ENCODE measurements at places on chromosomes 11 and 22.

DNA sequence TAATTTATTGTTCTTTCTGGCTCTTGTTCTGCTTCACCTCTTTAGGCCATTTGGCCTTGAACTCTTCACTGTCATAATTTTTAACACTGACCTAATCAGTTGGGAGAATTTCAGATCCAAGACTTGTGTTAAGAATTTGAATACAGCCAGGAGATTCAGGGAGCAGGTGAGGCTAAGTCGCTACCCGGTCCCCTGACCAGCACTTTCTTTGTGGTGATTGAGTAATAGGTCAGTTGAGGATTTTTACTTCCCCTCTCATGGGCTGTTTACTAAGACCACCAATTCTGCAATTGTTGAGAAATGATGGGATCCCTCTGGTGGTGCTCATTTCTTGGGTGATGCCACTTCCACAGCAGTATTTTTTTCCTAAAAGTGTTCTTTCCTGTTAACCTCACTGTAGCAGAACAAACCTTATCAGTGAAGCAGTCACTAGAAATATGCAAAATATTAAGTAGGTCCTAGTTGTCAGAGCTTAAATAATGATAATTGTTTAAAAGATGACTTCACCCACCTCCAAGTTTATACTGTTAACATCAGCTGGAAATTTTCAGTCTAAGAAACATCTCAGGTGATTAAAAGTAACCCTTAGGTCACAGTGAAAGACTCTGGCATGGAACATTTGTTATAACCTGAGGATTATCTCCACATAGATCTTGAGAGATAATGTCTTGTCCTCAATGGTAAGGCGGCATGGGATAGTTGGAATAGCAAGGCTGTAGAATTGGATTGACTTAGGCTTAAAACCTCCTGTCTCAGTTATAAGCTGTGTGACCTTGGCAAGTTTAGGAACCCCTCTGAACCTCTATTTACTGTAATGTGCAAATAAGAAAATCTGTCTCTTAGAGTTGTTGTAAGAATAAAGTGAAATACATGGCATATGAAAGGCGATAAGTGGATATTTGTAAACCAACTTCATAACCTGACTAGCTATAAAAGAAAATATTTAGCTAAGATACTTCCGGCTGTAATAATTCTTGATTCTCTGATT is 41.3 kb downstream of the POLD3 start:
- no peak for DNase-seq

DNA sequence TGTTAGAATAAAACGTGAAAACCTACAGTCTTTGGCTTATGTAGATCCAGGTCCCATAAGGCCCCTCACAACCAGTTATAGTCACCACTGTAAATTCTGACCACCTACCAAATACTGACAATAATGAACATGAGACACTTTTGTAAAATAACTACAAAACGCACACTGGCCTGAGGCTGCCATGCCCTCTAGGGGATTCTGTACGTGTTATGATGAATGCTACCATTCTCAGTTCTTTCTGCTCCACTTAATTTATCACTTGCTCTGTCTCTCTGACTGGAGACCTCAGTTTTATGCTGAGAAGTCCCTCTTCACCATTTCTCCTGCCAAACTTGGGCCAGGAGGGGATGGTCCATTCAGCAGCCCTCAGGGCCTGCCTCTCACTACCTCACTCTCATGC is 18.7 kb upstream of the TMPRSS5 start:
- DNase-seq = no peak

DNA sequence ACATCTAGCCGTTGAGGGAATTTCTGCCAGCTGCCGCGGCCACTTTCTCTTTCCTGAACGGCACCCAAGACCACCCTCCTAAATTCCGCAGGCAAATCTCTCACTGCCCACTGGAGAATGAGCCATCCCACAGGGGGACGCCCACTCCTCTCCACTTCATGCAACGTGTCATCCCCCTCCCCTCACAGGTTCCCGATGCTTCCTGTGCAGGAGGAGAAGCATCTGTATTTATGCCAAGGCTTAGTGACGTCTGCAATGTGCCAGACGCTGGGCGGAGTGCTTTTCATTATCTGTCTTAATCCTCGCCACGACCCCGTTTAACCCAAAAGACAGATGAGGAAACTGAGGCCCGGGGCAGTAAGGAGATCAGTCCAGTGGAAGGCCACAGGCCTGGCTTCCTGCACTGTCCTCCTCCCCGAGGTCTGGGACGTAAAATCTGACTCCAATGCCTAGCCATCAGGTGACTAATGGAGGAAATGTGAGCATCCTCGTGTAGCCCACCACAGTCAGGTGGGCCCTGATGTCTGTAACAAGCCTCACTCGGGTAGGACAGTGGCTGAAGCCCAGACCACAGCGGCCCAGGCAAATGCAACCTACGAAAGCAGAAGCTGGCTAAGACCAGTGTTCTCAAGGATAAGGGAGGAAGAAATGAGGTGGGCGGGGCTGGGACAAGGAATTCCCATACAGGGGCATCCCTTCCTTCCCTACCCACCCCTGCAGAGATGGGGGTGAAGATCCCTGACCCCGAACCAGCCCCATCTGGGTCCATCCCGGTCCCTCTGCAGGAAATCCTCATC is 23.1 kb downstream of the MN1 start:
- no peak for DNase-seq

DNA sequence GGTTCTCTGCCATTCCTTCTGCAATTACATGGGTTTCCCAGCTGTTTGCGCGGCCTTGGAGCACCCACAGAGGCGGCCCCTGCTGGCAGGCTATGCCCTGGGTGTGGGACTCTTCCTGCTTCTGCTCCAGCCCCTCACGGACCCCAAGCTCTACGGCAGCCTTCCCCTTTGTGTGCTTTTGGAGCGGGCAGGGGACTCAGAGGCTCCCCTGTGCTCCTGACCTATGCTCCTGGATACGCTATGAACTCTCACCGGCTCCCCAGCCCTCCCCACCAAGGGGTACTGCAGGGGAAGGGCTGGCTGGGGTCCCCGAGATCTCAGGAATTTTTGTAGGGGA is 2.6 kb downstream of the RCE1 start:
- no peak for DNase-seq

DNA sequence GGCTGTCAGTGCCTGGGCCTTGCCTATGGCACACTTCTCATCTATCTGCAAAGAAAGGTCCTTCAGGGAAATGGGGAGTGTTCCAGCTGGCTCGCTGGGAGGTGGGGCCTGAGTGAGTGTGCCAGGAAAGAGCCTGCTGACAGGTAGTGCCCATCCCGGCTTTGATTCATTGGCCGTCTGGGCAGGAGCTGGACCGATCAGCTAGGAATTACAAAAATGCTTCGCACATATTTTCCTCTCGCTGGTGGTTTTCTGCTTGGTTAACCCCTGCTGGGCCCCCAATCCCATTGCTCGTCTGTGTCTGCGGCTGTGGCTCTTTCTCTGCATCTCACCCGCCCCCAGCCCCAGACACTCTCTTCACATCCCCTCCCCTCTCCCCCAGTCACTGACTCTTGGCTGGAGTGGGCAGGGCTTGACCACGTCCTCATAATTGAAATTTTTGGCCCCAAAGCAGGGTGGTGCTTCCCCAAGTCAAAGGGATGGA is 10.8 kb downstream of the LIF start:
- no peak for DNase-seq

DNA sequence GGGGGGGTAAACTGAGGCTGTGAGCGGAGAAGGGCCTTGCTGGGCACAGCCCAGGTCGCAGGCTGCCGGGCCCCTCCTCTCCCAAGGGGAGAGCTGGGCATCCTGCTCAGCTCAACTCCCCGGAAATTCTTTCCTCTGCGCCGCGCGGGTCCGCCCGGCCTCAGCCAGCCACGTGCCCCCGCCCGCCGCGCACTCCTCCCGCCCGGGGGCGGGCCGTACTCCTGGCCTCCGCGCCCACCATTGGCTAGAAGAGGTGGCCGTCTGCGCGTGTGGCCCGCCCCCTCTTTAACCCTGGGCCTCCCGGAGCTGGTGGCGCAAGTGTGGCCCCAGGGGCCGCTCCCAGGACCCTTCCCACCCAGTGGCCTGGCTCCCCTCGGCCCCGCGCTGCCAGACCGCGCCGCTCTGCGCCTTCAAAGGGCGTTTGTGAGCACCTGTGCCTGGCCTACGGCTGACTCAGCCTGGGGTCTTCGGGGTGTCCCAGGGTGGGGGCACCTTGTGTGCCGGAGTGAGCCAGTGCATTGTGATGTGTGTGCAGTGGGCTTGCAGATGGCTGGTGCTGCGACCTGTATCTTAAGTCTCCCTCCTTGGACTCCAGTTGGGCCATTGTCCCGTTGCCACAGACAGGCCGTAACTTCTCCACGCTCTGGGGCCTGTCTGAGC is 2.0 kb downstream of the MRGPRF start:
- peak; percentile 23 for DNase-seq

DNA sequence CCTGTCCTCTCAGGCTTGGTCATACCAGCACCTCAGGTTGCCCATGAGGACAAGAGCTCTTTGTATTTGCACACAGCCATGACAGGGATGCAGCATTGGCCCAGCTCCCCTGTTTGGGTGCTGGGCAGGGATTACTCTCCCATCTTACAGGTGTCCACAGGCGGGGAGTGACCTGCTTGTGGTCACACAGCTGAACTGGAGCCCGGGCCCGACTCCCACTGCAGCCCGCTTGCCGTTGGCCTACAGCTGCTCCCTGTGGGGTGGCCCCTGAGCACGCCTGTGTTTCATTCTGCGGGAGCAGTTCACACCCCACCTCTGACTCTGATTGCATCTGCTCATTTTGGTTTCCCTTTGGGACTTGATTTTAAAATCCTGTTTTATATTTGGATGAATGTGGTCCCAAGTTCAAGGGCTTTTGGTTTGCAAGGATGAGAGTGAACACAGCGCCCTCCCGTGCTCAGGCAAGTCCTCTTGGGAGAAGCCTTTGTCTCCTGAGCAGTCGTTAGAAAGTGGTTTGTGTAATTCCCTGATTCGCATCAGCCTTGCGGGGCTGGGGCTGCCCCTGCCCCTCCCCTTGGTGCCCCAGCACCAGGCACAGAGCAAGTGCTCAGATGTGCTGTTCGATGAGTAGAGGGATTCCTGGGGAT is 9.3 kb downstream of the PICK1 start:
- DNase-seq = no peak

DNA sequence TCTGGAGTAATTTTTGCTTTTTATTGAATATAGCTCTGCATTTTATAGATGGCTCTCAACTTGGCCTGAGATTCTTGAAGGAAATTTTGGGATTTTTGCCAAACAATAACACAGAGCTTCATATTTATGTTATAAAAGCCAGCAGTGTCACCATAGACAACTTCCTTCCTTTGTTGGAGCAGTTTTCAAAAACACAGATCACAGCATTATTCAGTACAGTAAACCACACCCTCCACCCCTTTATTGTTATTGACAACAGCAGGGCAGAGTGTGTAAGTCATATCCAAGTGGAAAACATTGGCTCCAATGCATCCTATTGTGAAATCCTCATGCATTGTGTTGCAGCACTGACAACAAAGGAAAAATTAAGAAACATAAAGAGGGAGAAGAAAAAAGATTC is 62.6 kb upstream of the PRSS23 start:
- DNase-seq = no peak

DNA sequence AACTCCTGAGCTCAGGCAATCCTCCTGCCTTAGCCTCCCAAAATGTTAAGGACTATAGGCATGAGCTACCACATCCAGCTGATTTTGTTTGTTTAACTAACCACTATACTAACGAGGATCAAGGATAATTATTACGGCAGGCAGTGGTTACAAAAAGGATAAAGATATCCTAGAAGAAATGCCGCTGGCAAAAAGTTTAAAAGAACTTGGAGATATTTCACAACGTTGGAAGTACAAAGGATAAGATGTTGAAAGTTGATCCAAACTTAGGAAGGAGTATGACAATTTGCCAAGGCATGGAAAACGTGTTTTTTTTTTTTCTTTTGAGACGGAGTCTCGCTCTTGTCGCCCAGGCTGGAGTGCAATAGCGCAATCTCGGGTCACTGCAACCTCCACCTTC is 13.4 kb downstream of the AP5B1 start:
- DNase-seq = no peak

- no peak for DNase-seq
These were observed 29.8 kb upstream of the CCDC188 start for GRCh38 chr22:20180640-20181039.

GRCh38 chr22:38468443-38469305 is 778 bp downstream of the KDELR3 start:
- DNase-seq = no peak

DNA sequence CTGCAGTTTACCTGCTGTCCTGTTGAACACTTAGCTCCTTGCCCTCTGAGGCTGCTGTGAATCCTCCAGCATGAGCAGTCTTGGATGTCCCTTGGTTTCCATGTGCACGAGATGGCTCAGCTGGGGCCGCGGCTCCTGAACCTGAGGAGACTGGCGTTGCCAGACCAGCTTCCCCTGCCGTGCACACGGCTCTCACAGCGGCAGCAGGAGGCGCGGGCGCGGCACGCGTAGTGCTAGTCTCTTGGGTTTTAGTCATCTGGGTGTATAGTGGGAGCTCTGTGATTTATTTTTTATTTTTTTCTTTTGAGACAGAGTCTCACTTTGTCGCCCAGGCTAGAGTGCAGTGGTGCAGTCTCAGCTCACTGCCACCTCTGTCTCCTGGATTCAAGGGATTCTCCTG is 54.8 kb downstream of the MUC6 start:
- DNase-seq = no peak

DNA sequence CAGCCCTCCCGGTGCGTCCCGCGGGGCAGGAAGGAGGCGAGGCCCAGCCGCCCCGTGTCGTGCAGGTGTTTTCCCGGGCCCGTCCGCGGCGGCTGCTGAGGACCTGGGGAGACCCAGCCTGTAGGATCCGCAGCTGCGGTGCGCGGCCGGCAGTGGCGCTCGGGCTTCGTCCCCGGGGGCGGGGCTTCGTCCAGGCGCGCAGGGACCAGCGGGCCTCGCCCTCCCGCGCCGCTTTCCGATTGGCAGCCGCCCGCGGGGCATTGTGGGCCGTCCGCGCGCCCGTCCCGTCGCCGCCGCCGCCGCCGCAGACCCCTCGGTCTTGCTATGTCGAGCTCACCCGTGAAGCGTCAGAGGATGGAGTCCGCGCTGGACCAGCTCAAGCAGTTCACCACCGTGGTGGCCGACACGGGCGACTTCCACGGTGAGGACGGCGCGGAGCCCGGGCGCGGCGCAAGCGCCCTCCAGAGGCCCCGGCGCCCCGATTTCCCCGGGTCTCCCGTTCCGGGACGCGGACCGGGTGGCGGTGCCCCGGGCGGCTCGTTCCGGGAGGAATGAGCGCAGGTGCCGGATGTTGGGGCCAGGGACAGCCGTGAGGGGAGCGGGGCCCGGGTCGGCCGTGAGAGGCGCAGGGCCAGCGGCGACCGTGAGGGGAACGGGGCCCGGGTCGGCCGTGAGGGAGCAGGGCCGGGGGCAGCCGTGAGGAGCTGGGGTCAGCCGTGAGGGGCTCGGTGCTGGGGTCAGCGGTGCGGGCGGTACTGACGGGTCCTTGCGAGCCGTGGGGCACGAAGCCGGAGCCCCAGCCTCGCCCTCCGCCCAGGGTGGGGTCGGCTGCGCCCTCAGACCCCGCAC is at the start of gene TALDO1:
TALDO1 (plus strand) TSS at position 307 of the 849 bp plus-strand sequence; CDS start at position 325, 18 bp downstream.
- peak; percentile 79 for DNase-seq

- no peak for DNase-seq
These were observed 153.0 kb downstream of the SPATA19 start for GRCh38 chr11:133692126-133692934.

GRCh38 chr22:36465232-36466021 is 16.0 kb downstream of the TXN2 start:
- no peak for DNase-seq

- no peak for DNase-seq
These were observed 26.2 kb upstream of the RAB1B start for GRCh38 chr11:66242095-66242765.
